ENCODE measurements at places on chromosomes 5 and 9.

DNA sequence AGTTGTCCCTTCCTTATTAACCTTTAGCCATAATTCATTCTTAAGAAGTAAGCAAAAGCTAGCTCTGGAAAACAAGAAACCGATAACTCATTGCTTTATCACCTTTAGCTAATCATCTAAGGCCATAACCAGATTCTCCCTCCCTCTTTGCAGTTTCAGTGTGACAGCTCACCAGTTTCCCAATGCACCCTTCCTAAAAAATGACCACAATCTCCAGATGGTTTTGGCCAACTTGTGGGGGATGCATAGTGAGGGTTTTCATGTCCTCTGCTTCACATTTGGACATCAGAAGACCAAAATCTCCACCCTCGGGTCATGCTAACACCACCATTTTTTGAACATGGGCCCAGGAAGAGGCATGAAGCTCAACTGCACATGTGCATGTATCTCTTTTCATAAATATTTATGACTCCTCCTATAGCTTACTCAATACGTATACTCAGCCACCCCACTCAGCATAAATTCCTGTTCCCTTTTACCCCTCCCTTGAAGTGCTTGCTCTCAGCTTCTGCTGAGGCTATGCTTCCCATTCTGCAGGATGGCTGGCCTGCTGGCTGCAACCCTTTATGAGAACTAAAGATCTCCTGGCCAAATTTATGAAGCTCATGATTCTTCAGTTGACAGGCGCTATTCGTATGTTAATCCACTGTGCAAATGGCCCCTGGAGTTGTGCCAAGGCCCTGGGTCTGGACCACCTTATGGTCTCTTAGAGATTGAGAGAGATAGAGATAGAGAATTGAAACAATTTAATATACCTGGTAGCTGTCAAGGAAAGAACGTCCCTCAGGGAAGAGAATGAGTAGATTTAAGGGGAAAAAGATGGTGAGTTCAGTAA is 14.8 kb downstream of the PPP3R2 start:
- no peak for DNase-seq

- no peak for DNase-seq
Measured at GRCh38 chr9:120882935-120883607, 6.1 kb upstream of the PHF19 start.

DNA sequence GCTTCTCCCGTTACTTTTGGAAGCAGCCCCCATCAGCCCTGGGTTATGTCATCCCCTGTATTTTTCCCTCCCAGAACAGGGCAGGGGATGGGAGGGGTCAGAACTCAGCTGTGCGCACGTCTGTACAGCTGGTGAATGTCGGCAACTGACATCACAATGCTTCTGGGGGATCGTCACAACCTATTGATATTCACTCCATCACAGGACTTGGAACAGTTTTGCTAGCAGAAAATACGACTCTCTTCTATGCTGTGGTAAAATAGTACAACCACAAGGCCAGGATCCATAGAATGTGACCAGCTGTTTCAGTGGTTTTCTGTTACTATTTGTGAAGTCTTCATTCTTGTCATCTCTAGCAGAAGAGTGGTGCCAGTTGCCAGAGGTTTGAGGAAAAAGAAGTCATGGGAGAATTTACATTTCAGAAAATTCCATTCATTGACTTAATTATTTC is 77.1 kb upstream of the KLF4 start:
- DNase-seq, result no peak

GRCh38 chr5:152412129-152412528 is 7.0 kb upstream of the NMUR2 start:
- DNase-seq, result no peak

GRCh38 chr5:153429761-153430380 is 60.6 kb upstream of the GRIA1 start:
- no peak for DNase-seq

DNA sequence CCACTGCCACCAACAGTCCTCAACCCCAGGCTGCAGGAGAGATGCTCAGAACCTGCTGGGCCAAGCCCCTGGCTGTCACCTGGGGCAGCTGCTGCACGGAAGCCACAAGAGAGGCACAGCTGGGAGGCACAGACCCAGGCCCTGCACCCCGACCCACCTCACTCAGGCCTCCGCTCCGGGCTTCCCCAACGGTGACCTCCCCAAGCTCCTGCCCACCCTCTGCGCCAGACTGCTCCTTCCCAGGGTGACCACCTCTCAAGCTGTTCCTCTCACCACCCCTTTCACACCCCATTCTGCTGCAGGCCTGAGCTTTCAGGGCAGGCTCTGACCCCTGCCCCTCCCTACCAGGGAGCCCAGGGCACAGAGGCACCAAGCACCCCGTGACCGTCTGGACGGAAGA is 33.0 kb downstream of the VAV2 start:
- no peak for DNase-seq

- no peak for DNase-seq
Measured at GRCh38 chr5:159240301-159240870, 22.7 kb upstream of the UBLCP1 start.

DNA sequence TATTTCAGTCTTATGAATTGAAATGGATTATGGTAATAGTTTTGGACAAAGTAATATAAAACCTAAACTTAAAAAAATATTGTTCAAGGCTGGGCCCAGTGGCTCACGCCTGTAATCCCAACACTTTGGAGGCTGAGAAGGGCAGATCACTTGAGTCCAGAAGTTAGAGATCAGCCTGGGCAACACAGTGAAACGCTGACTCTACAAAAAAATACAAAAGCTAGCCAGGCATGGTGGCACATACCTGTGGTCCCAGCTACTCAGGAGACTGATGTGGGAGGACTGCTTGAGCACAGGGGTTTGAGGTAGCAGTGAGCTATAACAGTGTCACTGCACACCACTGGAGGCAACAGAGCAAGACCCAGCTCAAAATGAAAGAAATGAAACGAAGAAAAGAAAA is 81.9 kb downstream of the SCAI start:
- no peak for DNase-seq

DNA sequence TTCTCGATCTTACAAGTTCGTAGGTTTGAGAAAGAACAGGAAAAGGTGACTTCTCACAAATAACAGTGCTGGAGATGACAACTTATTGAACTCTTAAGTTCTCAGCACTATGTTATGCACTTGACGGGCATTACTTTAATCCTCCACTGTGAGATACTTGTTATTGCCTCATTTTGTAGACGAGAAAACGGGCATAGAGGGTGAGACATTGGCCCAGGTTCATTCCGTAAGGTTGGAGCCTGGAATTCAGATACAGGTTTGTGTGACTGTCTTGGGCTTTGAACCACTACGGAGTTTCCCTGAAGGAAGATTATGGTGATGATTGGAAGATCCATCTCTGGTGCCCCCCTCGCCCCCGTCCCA is 657 bp downstream of the MAT2B start:
- DNase-seq, result peak; percentile 10

DNA sequence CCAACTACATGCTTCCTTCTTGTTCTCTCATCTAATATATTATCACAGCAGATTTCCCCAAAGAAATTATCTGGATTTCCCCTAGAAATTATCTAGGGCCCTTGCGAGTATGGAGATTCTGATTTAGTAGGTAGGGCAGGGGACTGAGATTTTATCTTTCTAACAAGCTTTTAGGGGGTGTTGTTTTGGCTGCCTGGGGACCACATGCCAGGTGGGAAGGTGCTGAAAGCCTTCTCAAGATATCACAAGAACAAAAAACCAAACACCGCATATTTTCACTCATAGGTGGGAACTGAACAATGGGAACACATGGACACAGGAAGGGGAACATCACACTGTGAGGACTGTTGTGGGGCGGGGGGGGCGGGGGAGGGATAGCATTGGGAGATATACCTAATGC is 146.5 kb upstream of the CDH10 start:
- no peak for DNase-seq
